Stimulated activated CD8-positive, alpha-beta memory T cell treated with anti-CD3 and anti-CD28 coated beads, Interleukin-4, amount 100 ng/mL, for 48 hours (primary cell): ENCODE measurements at places on chromosomes 7 and 10.
A peak's percentile ranks its signal among the peaks of the same experiment; 100 is the strongest.

GRCh38 chr7:106542550-106543220 lies 118.3 kb downstream of the CCDC71L start:
- DNase-seq, result peak; percentile 50

GRCh38 chr7:16044645-16045044 lies 358.2 kb upstream of the MEOX2 start:
- DNase-seq, result no peak

GRCh38 chr7:148987010-148987750 lies 41.1 kb downstream of the PDIA4 start:
- peak; percentile 86 for DNase-seq

GRCh38 chr10:24528946-24529345 lies 194.7 kb downstream of the ARHGAP21 start:
- no peak for DNase-seq

DNA sequence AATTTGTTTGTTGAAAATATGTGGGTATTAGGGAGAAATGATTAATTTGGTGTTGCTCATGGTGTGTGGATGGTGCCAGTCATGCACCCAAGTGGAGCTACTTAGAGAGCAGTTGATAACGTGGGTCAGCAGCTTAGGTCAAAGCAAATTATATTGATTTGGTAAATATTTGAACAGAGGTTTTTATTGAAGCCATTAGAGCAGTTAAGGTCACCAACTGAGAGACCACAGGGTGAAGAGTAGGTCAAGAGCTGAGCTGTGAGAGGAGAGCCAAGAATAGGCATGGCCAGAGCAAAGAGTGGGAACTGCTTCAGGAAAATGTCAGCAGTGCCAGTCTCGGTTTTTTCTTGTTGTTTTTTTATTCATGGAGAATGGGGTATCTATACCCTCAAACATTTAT lies 97.9 kb downstream of the TMEM168 start:
- DNase-seq, result no peak

GRCh38 chr10:86500846-86501245 lies 20.7 kb downstream of the WAPL start:
- no peak for DNase-seq

DNA sequence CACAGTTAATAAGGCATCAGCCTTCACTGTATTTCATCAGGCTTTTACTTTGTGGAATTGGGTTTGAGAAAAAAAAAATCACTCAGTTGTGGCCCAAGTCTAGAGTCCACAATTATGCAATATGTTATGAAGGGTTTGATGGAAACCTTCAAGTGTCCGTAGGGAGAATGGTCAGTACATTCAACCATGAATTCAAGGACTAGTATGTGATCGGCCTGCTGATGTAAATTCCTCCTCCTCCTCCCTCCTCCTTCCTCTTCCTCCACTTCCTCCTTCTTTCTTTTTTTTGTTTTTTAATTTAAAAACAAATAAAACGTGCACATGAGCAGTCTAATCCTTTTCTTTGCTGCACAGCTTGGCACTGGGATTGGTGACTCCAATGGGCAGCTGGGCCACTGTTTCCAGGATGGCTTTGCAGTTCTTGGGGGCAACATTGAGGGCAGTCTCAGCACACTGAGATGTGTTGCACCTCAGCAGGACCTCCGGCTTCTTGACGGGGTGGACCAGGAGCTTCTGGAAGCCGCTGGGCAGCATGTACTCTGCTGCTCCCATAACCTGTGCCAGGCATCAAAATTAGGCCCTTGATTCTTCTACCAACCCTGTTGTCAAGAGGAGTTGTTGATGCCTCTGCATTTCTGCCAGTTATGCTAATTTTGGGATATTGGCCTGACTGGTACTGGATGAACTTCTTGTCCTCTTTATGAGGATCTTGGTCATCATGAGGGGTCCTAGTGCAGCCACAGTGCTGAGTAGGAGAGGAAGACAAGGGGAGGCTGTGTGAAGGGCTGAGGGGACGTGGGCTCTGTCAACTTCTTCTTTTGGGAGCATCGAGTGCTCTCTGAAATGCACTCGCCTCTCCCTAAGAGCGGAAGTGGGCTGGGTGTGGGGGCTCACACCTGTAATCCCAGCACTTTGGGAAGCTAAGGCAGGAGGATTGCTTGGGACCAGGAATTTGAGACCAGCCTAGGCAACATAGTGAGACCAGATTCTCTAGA lies 9.3 kb upstream of the IL2RA start:
- DNase-seq, result peak; percentile 29

GRCh38 chr7:71193099-71193810 lies 61.3 kb downstream of the GALNT17 start:
- DNase-seq, result no peak

- DNase-seq, result no peak
Observed at GRCh38 chr10:15670880-15671279, 48.8 kb downstream of the ITGA8 start.

- DNase-seq, result no peak
Observed at GRCh38 chr7:101622609-101623173, 6.4 kb downstream of the MYL10 start.
